Suppressor macrophage treated with lipopolysaccharide for 1 hour (primary cell): ENCODE measurements at places on chromosomes 2 and 18.
A peak's percentile ranks its signal among the peaks of the same experiment; 100 is the strongest.

GRCh38 chr18:49135877-49136276 lies 185.1 kb upstream of the SMAD7 start:
- DNase-seq, result no peak

DNA sequence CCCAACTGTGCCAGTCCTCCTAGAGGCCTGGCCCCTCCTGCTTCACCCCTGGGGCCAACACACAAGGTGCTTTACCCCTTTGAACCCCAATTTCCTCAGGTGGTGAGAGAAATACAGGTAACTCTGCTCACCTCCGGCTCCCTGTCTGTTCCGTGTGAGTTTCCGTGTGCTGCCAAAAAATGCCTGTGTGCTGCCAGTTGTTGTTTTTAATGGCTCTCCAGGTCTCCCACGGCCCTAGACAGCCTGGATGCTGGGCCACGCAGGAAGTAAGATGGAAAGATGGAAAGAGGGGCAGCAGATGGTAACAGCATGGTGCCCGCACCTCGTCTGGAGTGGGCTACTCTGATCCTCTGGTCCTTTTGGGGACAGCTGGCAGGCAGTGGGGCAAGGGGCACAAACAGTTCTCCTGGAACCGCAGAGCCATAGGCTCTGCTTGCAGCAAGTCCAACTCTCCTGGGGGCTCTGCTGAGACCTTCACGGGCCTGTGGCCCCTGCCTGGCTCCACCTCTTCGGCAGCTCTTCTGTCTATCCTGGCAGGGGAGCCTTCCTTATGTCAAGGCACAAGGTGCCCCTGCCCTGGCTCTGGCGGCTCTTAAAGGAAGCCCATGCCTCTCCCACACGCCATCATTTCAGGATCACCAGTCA lies 4.3 kb upstream of the ARHGEF4 start:
- DNase-seq, result no peak

GRCh38 chr2:38432820-38433606 lies 55.9 kb upstream of the ATL2 start:
- DNase-seq, result peak; percentile 31

DNA sequence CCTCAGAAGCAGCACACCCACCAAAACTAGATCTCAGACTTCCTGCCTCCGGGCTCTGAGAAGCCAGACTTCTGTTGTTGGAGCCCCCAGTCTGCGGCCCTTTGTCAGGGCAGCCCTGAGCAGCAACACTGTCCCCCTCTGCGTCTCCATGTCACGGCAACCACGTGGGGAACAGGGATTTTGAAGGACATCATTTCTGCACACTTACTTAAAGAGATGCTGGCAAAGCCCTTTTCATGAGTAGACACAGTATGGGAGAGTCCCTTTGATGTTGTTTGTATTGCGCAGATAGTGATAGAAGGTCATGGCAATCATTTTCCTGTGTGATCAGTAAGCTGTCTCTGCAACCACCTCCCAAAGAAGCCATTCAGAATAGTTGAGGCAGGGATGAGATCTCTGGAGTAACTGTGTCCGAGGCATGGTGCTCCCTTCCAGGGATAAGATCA lies 69.1 kb upstream of the ID2 start:
- DNase-seq, result no peak

- no peak for DNase-seq
Measured at GRCh38 chr18:31863103-31863502, 79.8 kb downstream of the TRAPPC8 start.

- DNase-seq, result no peak
Measured at GRCh38 chr18:12410081-12410481, 2.4 kb downstream of the PRELID3A start.

- no peak for DNase-seq
Measured at GRCh38 chr18:72171596-72171995, 372.5 kb downstream of the CBLN2 start.

DNA sequence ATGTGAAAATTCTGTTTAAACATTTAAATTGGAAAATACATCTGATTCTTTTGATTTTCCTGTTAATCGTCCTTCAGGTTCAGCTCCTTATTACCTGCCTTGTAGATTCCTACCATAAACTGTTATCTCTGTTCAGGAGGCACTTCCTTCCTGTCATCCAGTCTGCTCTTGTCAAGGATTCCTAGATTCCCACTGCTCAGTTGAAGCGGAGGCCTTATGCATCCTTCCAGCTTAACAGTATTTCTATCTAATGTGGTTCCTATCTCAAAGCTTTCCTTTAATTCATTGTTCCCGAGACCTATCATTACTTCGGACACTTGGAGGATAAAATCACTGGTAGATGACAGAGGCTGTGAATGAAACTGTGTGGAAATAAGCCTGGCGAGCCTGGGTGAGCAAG lies 12.0 kb downstream of the SPAG16 start:
- no peak for DNase-seq

- DNase-seq, result no peak
Measured at GRCh38 chr2:29567906-29568520, 353.4 kb downstream of the ALK start.

DNA sequence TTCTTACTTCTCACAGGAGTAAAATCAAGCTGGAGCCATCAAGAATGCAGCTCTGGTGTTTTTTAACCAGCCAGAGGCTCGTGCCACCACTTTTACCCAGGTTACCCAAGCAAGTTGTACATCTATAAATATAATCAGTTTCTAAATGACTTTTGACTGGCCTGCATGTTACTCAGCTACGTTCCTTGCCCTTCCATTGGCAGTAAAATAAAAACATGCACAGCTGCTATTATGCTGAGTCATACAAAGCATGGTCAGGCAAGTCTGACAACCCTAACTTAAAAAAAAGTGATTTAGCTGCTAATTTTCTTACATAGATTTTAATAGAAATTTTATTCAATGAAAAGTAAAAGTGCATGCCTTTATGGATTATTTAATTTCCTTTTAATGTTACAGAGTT lies 111.7 kb upstream of the CSRNP3 start:
- no peak for DNase-seq

- DNase-seq, result no peak
Measured at GRCh38 chr2:232398293-232399034, 8.2 kb upstream of the ALPG start.

- DNase-seq, result no peak
Measured at GRCh38 chr2:60678551-60678950, 77.5 kb upstream of the PAPOLG start.

DNA sequence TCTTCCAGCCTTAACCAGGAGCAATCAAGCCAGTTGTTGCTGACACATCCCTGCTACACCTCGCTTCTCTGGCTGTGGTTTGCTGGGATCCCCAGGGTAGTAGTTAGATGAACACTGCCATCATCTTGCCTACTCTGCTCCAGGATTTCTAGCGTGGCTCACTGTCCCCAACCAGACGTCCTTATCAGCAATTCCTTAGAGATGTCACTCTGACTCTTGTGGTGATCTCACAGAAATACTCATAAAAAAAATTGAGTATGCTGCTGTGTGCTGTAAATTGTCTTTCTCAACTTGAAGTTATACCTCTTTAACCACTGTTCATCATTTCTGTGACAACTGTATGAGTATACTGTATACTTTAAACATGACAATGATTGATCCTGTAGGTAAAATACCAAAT lies 63.2 kb downstream of the PLCL1 start:
- DNase-seq, result no peak

DNA sequence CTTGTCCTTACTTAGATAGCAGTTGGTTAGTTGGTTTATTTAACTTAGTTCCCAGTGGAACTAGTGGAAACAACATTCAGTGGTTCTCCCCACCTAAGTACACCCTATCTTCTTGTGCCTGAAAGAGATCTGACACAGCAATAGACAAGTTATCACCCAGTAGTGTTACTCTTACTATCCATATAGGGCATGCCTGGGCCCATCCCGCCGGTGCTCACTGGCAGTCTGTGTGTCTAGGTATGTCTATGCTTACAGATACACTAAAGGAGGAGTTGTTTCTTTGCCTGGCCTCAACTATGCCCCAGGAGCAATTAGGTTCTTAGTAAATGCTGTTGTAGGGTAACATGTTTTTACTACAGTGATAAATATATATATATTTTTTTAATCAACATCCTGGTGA lies 12.0 kb upstream of the NRP2 start:
- no peak for DNase-seq

GRCh38 chr18:60411715-60412114 lies 39.1 kb upstream of the MC4R start:
- no peak for DNase-seq

DNA sequence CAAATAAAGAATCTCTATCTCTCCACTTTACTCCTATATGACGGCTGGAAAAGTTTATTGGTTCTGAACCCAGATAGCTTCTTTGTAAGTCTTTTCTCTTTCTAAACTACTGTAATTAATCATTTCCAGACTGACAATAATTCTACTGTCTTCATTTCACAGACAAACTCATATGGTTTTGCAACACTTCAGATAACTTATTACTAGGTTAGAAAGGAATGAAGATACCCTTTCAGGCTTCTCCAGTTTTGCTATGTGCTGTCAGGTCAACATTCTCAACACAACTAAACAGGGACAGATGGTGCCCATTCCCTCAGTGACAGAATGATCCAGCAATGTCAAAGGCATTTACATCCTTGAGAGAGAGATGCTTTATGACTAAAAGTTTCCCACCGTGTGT lies 198.5 kb upstream of the ITGA4 start:
- no peak for DNase-seq

GRCh38 chr2:235383272-235383843 lies 110.5 kb upstream of the AGAP1 start:
- DNase-seq, result no peak

- DNase-seq, result no peak
Measured at GRCh38 chr2:68274022-68274421, 21.7 kb upstream of the PPP3R1 start.

- DNase-seq, result no peak
Measured at GRCh38 chr18:55442561-55442960, 145.4 kb downstream of the TCF4 start.

GRCh38 chr2:23791030-23791429 lies 135.9 kb downstream of the ATAD2B start:
- no peak for DNase-seq

GRCh38 chr2:46461709-46462171 lies 17.6 kb upstream of the TMEM247 start:
- peak; percentile 82 for DNase-seq

DNA sequence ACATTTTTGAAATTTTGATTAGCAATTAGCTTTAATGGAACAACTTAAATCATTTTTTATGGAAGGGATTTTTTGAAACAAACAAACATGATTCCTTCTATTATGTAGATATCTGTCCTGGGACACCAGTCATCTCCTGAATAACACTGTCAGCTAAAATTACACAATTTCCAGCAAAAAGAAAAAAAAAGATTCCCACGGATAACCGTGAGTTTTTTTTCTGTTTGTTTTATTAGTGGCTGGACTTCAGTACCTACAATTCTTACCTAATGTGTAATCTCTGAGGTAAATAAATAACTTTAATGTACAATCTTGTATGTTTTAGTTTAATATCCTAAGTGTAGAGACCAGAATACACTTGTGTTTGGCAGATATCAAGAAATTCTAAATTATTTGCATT lies 126.6 kb upstream of the KYNU start:
- no peak for DNase-seq

- no peak for DNase-seq
Measured at GRCh38 chr18:6405237-6406074, 9.3 kb downstream of the L3MBTL4 start.

DNA sequence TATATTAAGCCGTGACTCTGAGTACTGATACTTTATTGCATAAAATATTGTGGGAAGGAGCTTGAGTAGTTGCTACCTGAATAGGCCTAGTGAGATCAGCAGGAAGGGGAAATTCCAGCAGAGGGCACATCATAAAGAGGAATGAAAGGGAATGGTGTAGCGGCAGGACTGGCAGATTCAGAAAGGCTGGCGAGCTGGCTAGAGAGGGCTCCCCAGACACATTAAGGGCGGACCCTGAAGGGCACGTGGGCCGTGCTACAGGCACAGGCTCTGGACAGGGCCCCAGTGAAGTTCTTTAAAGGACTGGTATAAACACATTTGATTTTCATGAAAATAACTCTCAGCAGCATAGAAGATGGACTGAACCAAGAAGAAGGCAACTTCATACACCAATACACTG lies 43.0 kb downstream of the PTPN2 start:
- DNase-seq, result peak; percentile 48

DNA sequence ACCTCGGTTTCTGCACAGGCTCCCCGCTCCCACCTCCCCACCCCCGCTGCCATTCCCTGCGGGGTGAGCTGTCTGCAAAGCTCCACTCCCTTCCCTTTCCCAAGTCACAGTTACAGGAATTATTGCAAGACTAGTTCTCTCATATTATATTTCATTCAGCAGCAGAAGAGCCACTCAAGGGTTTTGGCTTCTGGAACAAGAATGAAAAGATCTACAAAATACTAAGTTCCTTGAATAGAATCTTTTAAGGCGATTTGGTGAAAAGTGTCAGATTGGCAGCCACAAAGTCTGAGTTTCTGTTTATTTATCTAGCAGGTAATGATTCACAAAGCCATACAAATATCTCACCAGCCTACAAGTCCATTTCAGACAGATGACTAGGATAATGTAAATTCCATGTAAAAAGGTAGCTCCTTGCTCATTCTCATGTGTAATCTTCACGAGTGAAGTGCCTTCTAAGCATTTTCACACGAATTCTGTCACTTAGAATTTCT lies 221.9 kb upstream of the RBBP8 start:
- no peak for DNase-seq

DNA sequence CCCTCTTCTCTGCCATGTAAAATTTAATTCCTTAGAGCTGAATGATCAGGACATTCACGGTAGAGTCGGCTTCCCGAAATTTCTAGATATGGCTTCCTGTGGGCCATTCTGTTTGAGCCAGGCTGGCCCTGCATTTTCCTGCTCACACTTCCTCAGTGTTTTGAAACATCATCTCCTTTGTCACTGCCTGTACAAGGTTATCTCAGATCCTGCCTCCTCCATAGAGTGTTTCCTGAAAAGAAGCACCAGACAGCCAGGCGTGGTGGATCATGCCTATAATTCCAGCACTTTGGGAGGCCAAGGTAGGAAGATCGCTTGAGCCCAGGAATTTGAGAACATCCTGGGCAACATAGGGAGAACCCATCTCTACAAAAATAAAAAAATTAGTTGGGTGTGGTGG lies 43.6 kb downstream of the GRHL1 start:
- DNase-seq, result no peak

GRCh38 chr2:233060980-233061590 lies 943 bp downstream of the INPP5D start:
- peak; percentile 86 for DNase-seq

DNA sequence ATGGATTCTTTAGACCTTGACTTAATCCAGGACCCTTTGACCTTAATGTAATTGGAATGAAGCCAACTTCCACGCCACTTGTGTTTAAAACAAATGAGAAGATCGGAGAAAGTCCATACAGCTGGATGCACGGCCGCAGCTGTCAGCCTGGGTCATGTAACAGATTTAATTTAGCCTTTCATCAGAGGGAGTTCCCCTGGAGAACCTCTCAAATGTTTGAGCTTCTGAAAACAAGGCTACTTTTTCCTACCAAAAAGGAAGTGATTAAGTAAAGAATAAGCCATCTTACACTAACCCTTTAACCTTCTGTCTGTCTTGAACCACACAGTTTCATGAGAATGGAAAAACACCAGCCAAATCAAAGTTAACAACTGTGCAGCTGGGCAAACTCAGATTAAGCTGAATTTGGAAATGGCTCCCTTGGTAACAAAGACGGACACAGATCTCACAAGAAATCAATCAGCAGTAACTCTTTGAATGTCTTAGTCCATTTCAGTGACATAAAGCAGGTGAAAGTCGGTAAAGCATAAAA lies 103.6 kb downstream of the DOCK10 start:
- peak; percentile 79 for DNase-seq

- no peak for DNase-seq
Measured at GRCh38 chr18:52824126-52824525, 484.1 kb downstream of the DCC start.

GRCh38 chr2:240731178-240731545 lies 39.5 kb downstream of the AQP12A start:
- DNase-seq, result no peak

GRCh38 chr2:24558781-24559472 lies 67.9 kb downstream of the NCOA1 start:
- no peak for DNase-seq
